ENCODE measurements at places on chromosomes 11 and 22. TPM values are rescaled to one million over a fixed set of nuclear protein-coding genes. Genes with fewer than 3 reads are reported as not detected.

- no peak for DNase-seq
These were observed 90.8 kb downstream of the ABTB2 start for GRCh38 chr11:34267013-34267412.

DNA sequence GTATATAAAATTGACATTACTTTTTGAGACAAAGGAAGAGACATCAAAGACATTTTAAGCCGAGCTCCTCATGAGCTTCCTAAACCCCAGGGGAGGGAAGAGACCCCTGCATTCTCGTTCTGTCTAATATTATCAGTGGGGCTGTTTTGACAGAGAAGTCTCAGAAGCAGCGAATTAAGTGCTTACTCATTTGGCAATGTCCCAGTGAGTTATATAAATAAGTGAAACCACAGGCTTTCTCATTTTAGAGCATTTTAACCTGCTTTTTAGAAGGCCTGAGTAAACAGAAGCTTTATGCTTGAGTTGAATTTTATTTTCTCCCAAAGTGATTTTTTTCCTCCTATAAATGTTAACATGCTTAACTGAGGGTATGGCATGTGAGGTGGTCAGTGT, 23.2 kb upstream of the C1QTNF4 start:
- no peak for DNase-seq

DNA sequence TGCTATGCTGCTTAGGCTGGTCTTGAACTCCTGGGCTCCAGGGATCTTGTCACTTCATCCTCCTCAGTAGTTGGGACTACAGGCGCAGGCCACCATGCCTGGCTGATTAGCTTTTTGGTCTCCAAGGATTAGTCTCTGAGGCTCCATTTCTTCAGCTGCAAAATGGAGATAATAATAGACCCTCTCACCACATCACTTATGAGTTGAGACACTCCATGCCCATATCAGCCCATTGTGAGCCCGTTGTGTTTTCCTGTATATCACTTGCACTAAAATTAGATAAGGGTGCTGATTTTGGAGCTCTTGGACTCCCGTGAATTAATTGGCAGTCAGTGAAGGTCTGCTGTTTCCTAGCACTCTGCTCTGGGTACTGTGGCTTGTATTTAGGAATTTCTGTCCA, 36.0 kb downstream of the DEPDC5 start:
- no peak for DNase-seq

DNA sequence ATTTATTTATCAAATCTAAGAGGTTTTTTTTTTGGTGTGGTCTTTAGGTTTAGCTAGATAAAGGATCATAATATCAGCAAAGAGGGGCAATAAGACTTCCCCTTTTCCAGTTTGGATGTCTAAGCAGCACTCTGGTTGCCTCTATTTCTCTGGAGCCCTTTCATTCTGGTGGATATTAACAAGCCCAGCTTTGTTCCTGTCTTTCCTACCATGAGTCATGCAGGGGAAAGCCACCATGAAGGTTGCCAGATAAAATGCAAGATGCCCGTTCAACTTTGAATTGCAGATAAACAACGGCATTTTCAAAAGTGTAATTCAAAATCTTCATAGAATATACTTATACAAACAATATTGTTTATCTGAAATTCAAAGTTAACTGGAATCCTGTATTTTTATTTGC, 143.6 kb downstream of the ADAMTS15 start:
- no peak for DNase-seq

The PAMR1 gene
- polyA plus RNA-seq, result 9.4 TPM

The LGALS12 gene
- polyA plus RNA-seq, result 0.31 TPM
